Brain microvascular endothelial cell (primary cell): ENCODE measurements at places on chromosomes 11 and 22.

GRCh38 chr11:121441521-121441920 lies 10.6 kb upstream of the SORL1 start:
- DNase-seq: no peak

- peak; percentile 51 for DNase-seq
Measured at GRCh38 chr11:19561011-19561410, 151.6 kb upstream of the NAV2 start.

DNA sequence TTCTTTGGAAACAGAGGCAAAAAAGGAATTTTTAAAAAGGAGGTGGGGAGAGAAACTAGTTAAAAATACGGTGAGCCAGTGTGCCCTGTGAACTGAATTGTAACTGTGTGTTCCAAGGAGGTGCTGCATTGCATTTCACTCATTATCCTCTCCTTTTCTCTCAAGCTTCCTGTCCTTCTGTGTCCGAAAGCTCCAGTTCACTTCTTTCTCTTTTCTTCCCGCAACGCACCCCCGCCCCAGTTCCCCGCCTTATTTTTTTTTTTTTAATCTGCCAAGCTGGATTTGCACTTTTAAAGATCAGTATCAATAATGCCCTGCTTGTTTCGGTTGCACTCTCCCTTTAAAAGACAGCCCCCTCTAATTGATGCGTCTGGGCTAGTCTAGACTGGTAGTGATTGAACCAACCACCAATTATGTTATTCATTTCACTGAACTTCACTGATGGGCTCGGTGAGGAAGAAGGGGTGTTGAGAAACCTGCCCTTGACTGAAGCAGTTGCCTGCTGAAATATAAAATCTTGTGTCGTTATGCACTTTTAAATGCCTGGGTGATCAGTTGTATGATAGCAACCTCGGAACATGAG lies 18.5 kb downstream of the BLID start:
- DNase-seq: no peak

DNA sequence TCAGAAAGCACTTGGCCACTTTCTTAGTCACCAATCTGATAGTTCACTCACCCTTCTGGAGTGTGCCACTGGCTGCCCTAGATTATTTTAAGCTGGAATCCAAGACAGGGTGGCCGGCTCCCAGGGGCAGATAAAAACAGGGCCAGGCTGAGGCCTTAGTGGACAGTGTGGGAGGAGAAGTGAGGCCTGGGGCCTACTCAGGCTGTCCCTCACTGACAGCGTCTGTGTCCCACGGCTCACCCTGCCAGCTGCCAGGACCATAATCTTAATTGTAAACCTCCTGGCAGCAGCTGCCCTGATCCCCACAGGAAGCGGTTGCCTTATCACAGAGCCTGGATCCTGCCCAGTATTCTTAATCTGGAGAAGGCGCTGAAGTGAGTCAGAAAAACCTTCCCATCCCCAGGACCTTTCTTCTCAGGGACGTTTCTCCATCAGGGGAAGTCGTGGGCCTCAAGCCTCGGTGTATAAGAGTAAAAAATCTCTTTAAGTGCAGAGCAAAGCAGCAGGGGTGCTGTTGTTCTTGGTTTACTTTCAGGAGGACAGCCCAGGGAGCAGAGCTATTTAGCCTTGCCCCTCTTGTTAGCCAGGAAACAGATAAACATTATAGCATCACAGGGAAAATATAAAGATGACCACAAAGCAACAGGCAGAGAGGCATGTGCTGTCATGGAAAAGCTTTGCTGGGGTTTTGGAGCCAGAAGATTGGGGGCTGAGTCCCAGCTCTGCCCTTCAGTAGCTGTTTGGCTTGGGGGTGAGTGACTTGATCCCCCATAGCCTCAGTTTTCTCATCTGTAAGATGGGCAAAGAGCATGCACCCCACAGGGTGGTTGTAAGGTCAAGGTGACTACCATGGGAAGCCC lies 39.6 kb downstream of the TSPAN18 start:
- peak; percentile 95 for DNase-seq

DNA sequence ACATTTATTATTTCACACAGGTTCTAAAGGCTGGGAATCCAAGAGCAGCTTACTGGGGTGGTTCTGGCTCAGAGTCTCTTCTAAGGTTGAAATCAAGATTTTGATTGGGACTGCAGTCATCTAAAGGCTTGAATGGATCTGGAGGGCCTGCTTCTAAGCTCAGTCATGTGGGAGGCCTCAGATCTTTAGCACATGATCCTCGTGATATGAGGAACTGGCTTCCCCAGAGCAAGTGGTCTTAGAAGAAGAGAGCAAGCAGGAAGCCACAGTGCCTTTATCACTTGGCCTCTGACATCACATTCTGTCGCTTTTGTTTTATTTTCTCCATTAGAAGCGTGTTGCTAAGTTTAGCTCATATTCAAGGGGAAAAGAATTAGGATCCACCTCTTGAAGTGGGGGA lies 88.9 kb downstream of the ARFGAP2 start:
- DNase-seq: no peak

GRCh38 chr11:76152086-76152681 lies 54.1 kb downstream of the WNT11 start:
- DNase-seq: peak; percentile 53

- DNase-seq: peak; percentile 14
Measured at GRCh38 chr11:17699147-17700114, 19.9 kb upstream of the MYOD1 start.

DNA sequence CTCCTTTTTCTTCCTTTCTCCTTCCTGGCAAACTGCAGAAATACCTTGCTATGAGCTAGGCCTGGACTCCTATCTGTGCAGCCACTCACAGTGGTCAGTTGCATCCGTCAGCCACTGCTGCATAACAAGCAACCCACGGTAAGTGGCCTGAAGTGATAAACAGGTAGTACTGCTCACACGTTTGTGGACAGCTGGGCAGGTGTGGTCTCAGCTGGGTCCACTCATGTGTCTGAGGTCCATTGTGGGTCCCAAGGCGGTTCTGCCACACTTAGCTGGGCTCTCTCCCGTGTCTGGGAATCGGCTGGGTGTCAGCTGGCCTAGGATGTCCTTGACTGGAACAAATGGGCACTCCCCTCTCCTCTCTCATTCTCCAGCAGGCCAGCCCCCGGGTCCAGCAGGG lies 109.3 kb downstream of the BRD1 start:
- DNase-seq: no peak
